Stimulated activated CD4-positive, alpha-beta T cell treated with anti-CD3 and anti-CD28 coated beads, Interleukin-2, amount 100 ng/mL, for 4 hours (primary cell): ENCODE measurements at places on chromosomes 5 and 9.

DNA sequence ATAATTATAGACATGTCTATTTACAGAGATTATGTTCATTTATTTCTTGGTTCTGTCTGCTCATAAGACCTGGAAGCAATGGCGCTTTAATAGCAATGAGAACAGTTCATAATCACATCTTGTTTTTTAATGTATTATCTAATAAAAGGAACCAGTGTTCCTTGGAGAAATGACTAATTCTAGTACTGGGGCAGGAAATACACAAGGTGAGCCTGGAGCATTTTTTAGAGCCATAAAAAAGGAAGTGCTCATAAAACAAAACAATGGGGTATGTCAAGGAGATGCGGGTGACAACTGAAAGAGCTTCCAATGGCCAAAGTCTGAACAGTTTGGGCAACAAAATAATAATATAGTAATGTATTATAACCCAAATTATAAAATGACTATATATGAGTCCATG lies 531.9 kb upstream of the CHD1 start:
- DNase-seq: no peak

DNA sequence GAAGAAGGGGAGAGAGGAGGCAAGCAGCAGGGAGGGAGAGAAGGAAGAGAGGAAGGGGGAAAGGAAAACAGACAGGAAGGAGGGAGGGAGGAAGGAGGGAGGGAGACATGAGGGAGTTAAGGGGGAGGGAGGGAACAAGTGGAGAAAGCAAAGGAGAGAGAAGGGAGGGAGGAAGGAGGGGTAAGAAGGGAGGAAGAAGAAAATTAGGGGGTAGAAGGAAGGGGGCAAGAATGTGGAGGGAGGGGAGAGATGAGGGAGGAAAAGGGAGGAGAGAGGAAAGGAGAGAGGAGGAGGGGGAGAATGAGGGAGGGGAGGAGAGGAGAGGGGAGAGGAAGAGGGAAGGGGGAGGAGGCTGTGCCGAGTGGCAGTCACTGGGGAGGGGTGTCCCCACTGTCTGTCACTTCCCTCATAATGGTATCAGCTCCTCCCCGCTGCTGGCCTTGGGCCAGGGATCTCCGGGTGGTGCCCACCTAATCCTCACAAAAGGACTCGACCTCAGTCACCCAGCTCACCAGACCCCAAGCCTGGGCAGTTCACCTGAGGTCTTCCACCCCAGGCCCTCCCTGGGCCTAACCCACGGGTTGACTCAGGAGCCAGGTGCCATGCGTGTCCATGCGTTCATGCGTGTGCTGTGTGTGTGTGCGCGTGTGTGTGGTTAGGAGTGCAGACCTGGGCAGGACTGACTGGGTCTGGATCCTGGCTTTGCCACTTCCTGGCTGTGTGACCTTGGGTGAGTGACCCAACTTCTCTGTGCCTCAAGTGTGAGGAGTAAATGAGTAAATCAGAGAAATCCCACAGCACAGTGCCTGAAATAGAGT lies 18.1 kb downstream of the C9orf50 start:
- DNase-seq: no peak

DNA sequence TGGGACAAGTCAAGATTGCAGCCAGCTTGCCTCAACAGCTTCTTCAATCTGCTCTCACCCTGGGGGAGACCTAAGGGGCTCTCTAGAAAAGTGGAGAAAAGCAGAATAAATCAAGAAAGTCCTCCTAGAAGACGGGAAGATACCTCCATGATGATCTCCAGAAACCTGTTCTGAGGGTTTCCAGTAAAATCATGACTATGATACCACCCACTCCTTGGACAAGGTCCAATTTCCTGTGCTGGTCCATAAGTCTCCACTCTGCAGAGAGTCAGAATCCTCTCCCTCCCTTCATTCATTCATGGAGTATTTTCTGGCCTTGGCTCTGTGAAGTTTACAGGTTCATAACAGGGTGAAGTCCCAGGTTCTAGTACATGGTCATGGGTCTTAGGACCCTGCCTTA lies 168.6 kb downstream of the SLC12A2 start:
- no peak for DNase-seq

DNA sequence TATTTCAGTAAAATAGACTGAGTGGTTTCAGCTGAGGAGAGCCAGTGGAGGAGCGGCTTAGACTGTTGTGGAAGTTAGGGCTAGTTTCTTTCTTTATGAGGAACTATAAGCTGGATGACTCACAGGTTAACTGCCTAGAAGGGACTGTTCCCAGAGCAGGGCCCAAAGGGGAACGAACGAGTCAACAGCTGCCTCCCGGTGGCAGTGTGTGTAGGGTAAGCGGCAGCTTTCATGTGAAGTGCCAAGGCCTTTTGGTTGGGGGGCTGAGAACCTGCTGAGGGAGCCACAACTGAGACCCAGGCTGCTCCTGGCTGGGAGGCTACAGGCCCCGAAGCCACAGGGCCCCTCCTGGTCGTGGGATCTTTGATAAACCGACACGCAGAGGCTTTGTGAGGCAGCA lies 7.0 kb downstream of the SQSTM1 start:
- DNase-seq: peak; percentile 46

DNA sequence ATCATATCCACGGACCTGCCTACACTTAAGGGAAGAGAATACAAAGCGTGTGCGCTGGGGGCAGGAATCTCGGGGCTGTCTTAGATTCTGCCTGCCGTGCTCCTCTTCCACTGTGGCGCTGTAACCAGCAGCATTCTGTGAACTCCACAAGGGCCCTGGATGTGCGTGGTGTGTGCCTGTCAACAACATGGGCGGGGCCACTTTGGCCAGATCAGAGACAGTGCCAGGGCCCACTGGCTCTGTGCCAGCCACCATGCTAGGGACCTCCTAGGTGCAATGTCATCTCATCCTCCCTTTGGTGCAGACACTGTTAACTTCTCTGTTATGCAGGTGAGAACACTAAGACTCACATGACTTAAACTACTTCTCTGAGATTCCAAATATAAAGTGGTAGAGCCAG lies 113.7 kb downstream of the COL23A1 start:
- no peak for DNase-seq

DNA sequence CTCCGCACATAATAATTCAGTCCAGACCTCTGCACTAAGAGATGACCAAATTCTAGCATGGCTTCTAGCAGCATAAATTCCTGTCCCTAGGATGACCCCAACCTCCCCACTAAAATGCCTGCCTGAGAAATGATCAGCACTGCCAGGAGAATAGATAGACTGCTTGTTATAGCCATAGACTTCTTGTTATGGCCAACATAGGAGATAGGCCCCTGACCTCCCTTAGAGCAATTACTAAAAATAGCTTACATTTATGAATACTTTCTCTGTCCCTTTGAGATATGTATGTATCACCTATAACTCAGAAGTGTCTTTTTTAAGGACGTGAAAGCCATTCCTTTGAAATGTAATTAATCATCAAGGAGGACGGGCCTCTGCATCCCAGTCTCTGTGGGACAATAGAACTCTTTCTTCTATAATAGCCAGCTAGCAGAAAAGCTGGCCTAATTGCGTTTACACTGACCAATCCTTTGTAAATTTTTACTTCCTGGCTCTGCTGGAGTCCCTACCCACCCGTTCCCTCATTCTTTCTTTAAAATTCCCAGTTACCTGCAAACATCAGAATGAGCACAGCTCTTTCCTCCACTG lies 1002.7 kb downstream of the CDH18 start:
- no peak for DNase-seq

DNA sequence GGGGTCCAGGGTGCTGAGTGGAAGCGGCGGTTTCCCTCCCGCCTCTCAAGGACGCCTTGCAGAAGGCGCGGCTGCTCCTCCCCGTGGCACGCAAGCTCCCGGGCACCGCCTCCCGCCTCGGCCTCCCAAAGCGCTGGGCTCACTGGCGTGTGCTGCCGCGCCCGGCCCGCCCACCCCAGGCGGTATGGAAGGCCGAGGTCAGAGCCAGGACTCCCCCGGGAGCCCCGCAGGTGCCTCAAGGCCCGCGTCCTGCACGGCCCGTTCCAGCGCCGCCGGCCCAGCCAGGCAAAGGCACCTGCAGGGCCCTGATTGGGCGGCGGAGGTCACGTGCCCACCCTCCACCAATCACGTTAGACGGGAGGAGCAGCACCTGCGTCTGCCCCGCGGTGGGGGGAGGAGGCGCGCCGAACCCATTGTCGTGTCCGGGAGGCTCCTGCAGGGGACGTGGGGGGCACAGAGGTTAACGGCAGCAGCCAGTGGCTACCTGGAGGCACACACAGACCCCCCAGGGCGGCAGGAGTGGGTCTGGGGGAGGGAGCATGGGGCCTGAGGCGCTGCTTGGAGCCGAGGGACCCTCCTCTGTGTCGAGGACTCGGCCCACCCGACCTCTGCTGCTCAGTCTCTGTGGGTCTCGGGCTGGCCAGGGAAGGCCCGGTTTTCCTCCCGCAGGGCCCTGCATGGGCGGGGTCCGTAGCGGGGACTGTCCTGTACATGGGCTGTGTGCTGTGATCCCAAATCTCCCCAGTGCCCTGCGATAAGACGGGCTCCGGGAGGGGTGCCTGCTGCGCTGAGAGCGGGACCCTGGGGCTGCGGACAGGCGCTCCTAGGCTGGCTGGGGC lies 2.0 kb upstream of the LCN12 start:
- peak; percentile 93 for DNase-seq

- no peak for DNase-seq
Measured at GRCh38 chr9:87122947-87123685, 175.8 kb upstream of the GAS1 start.
